ENCODE measurements at places on chromosomes 11 and 22.

- peak; percentile 64 for DNase-seq
Observed at GRCh38 chr11:45805305-45806071, 539 bp downstream of the SLC35C1 start.

- DNase-seq, result no peak
Observed at GRCh38 chr11:57094181-57094935, 87.4 kb upstream of the LRRC55 start.

DNA sequence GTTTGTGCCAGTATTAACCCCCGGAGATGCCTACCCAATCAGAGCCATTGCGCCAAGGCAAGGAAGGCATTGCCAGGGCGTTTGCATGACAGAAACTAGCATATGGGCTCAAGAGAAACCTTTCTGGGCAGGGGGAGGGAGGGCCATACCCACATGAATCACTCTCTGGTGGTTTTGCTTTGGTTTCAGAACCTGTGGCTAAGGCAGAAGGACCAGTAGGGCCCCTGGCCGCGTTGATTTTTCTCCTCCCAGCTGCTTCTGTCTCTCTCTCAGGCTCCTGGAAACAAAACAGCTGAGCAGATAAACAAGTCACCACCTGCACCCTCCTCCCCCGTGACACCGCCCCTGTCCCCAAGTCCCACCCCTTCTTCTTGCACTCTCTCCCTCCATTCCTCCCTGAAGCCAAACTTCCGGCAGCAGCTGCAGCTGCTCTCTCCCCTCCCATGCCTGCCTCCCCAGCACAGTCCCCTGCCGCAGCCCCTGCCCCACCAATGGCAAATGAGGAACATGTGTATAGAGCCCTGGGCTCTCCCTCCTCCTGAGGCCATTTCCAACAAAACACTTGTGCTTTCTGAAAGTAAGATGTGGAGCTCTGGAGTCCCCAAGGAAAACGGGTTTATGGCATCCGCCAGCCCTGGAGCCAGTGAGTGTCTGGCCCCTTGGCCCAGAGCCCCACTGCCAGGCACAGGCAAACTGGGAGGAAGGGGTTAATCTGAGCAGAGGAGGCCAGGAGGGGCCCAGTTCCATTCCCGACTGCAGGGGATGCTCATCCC lies 39.0 kb upstream of the ADA2 start:
- DNase-seq, result no peak

DNA sequence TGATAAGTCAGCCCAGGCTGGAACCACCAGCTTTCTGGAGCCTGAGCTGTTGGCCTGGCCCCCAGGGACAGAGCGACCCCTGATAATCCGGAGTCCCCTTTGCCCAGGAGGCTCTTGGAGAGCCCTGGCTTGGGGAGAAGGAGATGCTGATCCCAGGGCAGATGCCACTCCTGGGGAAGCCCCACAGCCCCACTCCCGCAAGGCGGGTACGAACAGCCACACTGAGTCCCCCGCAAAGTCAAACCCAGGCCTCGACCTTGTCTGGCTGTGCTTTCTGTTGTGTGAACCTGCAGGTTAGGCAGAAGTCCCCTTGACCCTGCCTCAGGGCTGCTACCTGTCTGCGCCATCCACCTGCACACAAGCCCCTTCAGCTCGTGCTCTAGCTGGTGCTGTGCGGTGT lies 108.0 kb downstream of the KCNQ1OT1 start:
- DNase-seq, result no peak

DNA sequence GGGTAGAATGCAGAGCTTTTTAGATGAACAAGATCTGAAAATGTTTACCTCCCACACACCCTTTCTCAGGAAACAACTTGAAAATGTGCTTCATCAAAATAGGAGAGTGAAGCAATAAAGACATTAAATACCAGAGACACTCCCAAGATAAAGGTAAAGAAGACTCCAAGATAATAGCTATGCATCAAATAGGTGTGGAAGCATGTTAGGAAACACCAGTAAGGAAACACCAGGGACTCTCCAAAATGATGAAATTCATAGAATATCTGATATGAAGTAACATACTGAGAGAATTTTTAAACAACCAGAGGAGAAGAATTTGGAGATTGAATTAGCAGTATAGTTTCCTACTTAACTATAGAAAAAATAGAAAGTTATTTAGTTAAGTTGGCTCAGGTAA lies 57.0 kb downstream of the OR10A6 start:
- no peak for DNase-seq

DNA sequence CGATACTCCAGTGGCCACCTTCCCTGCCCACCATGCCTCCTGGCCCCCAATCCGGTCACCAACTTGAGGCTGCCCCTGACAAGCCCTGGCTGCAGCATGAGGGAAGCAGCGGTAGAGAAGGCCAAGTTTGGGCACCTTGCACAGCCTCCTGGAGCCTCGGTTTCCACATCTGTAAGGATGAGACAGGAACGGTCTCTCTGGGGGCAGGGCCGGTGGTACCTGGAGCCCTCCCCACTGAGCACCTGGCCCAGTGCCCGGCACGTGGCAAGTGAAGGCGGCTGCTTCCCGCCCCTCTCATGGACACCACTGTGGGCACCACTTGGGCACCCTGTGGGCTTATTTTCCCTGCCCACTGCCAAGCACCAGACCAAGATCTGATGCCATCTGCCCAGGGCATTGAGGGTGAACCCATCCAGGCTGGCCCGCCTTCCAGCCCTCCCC lies 77.8 kb downstream of the CDKN1C start:
- no peak for DNase-seq

DNA sequence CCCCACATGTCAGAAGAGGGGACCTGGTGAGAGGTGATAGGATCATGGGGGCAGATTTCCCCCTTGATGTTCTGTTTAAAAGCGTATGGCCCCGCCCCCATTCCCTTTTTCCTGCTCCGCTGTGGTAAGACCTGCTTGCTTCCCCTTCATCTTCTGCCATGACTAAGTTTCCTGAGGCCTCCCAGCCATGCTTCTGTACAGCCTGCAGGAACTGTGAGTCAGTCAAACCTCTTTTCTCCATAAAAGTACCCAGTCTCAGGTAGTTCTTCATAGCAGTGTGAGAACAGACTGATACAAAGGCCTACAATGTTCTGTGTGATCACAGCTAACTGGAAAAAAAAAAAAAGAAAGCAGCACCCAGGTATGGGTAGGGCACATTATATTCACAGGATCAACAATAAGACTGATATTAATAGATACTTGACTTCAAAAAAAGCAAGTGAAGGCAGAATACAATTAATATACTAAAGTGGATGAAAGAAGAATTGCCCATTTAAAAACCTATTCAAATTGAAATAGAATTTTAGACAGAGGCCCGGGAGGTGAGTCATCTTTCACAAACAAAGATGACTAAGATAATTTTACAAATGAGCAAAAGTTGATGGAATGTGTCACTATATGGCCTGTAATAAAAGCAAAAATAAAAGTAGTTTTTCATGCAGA lies 1.7 kb upstream of the OR52K1 start:
- DNase-seq, result no peak

- DNase-seq, result no peak
Observed at GRCh38 chr11:61777234-61778090, 14.9 kb downstream of the TMEM258 start.

DNA sequence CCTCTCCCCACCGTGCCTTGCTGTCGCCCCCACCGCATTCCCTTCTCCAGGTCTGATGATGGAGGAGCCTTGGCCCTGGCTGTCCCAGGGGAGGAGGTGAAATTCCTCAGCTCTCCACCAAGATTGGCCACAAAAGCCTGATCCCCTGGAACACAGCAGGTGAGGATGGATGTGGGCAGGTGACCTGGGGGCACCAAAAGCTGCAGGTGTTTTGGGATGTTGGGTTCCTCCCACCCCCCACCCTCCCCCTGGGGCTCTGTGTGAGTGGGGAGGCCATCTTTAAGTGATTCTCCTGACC lies 639 bp downstream of the TRIOBP start:
- no peak for DNase-seq

DNA sequence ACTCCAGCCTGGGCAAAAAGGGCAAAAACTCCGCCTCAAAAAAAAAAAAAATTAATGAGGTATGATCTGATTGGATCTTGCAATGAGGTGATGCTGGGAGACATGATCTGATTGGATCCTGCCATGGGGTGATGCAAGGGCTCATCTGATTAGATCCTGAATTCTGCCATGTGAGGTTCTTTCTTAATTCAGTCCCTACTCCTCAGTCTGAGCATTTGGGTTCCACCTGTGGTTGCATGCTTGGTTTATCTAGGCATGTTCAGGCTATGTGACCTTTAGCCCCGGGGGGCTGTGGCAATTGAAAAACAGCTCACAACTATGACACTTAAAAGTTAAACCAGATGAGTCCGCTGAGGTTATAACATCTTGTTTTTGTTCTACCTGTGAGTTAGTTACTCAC lies 4.8 kb upstream of the TRIM6 start:
- no peak for DNase-seq

- no peak for DNase-seq
Observed at GRCh38 chr22:42202669-42203068, 67.8 kb downstream of the TCF20 start.

GRCh38 chr11:73551677-73552076 lies 46.2 kb downstream of the FAM168A start:
- DNase-seq, result no peak

GRCh38 chr22:39242595-39243438 lies 2.0 kb downstream of the PDGFB start:
- no peak for DNase-seq

DNA sequence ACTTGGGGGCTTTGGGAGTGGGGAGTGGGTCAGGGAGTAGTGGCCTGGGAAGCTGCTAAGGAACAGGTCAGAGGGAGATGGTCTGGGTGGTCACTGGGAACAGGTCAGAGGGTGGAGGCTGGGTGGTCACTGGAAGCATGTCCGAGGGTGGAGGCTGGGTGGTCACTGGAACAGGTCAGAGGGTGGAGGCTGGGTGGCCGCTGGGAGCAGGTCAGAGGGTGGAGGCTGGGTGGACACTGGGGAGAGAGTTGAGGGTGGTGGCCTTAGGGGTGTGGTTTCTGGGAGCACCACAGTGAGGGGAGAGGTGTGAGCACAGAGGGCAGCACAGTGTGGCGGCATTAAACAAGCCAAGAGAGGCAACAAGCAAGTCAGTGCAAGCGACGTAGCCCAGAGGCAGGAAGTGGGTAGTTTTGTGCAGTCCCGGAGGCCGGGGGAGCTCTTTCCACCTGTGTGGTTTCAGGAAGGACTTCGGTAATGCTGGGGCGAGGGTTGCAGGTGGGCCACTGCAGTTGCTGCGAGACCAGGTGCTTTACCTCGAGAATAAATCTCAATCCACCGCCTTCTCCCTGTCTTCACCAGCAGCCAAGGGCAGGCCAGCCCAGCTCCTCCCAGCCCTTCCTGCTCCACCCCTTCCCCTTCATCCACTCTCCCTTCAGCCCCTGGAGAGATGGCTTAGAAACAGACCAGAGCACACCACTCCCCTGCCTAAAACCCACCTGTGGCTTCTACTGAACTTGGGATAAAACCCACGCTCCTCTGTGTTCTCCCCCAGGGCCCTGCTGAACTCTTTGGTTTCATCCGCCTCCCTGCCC lies 3.2 kb upstream of the CACNA1I start:
- no peak for DNase-seq

- no peak for DNase-seq
Observed at GRCh38 chr11:95419915-95420314, 188.9 kb upstream of the SESN3 start.

DNA sequence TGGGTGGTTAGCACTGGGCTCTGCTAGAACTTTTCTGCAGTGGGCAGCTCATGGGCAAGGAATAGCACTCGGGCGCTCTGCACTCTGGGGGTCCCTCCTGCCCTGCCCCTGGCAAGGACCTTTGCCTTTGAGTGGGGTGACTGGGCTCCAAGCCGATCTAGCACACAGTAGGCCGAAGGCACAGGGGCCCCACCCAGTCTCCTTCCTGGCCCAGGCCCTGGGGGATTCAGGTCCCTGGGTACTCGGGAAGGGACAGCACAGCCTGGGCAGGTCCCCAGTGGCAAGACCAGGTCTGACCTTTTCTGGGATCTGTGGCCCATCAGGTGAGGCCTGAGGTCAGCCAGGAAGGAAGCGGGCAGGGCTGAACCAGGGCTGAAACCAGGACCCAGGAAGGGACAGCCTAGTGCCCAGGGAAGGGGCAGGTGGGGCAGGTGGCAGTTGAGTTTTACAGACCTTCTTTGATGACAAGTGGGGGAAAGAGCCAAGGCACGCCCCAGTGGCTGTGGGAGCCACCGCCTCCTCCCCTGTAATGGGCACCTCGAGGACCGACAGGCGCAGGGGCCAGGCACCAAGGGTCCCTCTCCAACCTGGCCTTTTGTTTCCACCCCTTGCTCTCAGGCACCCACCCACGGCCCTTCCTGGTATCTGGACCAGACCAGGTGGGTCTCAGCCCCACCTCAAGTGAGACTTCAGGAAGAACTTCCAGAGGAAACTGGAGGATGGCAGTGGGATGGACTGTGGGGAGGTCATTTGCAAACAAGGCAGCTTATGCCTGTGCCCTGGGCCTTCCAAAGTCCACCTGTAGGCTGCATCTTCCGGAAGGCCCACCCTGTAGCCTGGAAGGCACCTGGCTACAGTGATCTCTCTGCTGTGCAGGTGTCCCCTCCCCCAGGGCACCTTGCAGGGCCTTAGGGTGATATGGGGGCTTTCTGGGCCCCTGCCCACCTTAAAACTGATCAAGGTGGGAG lies 883 bp upstream of the AIFM3 start:
- no peak for DNase-seq

DNA sequence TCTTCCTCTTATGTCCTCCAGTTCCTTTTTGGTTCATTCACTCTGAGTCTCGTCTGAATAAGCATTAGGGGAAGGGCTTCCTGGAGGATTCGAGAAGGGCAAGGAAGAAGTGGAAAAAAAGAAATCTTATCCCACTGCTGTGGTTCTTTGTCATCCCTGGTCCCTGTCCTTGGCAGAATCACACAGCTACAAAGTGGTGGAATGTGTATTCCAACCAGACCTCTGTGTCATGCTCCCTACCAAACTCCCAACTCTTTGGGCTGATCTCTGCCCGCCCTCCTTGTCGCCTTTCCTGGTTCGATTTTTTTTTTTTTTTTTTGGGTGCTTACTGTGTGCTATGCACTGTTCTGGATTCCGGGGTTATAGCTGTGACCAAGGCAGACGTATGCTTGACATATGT lies 61.0 kb downstream of the TEAD1 start:
- no peak for DNase-seq

DNA sequence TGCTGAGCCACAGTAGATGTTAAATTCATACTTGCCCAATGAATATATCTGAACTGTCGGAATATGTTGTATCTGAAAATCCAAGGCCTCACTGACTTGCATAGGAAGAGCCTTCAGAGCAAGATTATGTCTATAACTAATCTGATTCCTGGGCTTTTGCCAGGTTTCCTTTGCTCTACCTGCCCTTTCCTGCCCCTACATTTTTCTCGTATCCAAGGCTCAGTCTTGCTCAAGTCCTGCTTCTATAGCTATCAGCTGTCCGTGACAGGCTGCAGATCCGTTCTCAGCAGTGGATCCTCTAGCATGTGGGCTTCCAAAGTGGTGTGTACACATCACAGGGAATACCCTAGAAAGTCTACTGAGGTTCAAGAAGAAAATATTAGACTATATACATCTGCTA lies 18.8 kb upstream of the USP47 start:
- DNase-seq, result no peak

GRCh38 chr11:16986434-16987204 lies 27.6 kb downstream of the PLEKHA7 start:
- no peak for DNase-seq
